NCI-H226 (cell line): ENCODE measurements at places on chromosomes 1 and 21.

DNA sequence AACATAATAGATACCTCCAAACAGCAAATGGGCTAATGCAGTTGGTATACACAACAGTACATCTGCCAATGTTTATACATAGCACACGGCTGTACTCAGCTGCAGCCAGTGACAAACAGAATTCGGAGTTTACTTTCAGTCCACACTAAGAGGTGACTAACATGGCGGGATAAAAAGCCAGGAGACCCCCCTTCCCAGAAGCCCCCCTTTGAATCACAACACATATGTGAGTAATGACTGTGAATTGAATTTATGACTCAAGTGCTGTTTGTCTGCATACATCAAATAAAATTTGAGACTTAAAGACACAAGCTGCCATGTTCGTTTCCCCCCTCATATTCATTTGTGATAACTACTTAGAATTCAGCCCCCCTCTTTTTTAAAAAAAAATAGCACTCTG, 113.2 kb downstream of the RUNX1 start:
- DNase-seq: no peak

DNA sequence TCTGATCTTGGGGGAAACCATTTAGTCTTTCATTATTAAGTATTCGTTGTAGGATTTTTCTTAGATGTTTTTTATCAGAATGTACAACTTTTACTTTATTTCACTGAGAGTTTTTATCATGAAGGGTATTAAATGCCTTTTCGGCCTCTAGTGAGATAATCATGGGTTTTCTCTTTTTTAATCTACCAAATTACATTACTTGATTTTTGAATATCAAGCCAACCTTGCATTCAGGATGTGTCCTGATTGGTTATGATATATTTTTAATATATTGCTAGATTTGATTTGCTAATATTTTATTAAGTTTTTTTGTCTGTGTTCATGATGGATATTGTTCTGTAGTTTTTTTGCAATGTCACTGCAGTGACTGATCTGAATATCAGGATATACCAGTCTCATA, 9.4 kb downstream of the NUF2 start:
- no peak for DNase-seq

- no peak for DNase-seq
Observed at GRCh38 chr1:113178522-113178921, 105.5 kb downstream of the LRIG2 start.

GRCh38 chr1:72366466-72366865, 84.1 kb upstream of the NEGR1 start:
- DNase-seq: peak; percentile 75

GRCh38 chr1:200345520-200345919, 64.3 kb downstream of the ZNF281 start:
- DNase-seq: no peak

DNA sequence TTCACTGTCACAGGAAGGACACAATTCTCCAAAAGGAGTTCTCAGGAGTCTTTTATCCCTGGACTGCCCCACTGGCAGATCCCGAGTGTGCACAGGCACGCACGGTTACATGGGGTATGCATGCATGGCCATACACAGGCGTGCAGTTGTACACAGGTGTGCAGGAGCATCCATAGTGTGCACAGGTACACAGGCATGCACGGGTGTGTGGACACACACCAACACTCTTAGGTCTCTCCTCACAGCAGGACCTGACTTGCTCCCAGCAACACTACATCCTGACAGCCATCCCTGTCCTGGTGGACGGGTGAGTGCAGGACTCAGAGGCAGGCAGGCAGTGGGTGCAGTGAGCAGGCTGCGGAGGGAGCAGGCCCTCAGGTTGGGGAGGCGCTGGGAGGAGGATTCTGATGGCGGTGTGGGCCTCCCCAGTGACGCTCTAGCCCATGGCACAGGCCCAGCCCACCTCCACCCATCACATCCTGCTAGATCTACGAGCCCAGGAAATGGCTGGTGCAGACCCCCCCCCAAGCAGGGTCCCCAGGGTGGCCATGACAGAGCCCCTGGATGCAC, 28.4 kb downstream of the SLC19A1 start:
- no peak for DNase-seq

DNA sequence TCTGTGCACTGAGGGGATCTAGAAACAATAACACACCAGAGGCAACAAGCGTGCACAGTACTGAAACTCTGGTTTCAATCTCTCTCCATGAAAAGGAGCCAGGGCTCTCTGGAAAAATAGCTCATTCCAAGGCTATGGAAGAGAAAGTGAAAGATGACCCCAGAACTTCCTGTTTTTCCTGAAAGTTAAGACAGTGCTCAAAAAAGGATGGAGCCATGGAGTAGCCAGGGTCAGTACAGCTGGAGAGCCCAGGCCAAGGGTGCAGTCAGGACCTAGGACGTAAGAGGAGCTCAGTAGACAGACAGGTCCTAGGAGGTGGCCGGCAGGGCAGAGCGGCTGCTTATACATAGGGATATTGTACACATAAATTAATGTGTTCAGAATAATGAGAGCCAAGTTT, 19.1 kb downstream of the NOL9 start:
- DNase-seq: no peak

DNA sequence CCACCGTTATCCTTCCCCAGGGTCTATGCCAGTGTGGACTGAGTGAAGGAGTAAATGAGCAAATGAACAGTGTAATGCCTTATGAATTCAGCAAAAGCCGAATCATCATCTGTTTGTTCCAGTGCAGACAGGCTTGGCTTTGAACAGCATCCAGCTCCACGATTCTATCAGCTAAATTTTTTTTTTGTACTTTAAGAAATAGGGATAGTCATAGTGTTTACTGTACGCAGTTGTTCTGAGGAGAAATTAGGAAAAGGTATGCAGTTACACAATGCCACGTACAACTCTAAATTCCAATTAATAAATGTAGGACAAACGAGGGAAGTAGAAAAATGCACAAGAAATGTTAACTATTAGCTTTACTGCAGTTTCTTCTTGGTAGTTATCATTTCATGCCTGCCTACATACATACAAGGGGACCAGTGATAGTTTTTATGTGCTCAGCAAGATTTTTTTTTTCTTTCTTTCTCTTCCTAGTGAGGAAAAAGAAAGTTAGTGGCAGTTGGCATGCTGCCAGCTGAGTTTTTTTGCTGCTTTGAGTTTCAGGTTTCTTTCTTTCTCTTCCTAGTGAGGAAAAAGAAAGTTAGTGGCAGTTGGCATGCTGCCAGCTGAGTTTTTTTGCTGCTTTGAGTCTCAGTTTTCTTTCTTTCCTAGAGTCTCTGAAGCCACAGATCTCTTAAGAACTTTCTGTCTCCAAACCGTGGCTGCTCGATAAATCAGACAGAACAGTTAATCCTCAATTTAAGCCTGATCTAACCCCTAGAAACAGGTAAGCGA, at the start of gene IFI44L:
Gene IFI44L (plus strand): TSS at position 646 of the 777 bp plus-strand sequence. CDS start 7,468 bp downstream, outside the sequence.
- peak; percentile 11 for DNase-seq

GRCh38 chr1:53949023-53949990, 3.2 kb downstream of the LRRC42 start:
- peak; percentile 19 for DNase-seq

- DNase-seq: no peak
Observed at GRCh38 chr21:16345757-16346156, 616.0 kb downstream of the USP25 start.

DNA sequence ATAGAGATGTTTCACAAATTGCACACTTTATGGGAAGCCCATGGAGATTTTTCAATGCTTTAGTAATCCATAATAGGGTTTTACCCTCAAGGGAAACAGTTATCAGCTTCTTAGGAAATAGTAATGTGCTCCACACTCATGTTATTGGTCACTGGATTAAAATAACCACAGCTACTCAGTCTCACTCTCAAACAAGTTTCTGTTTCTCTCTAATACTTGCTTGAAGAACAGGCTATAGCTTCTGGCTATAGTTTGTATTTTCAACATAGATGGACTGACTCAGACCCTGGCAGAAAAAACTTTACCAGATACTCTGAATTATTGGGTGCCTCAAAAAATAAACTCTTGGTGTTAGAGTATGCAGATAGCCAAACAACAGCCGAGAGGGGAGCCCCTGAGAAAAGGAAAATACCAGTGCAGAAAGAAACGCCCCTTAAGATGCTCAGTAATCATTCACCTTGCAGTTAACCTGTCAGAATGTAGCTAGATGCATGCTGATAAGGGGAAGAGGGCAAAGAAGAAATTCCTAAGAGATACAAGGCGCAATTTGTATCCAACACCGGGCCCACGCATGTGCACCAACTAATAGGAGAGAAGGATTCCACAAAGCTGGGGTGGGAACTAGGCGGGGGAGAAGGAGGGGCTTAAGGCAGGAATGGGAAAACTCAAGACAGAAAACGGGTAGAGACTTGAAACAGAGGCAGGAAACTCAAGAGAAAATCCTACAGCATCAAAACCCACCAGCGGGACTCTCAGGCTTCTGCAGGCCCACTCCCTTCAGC, 30.4 kb upstream of the PDE4B start:
- DNase-seq: peak; percentile 69
